ENCODE measurements at places on chromosomes 6 and 20. TPM values are rescaled to one million over a fixed set of nuclear protein-coding genes. Genes with fewer than 3 reads are reported as not detected.

GRCh38 chr6:21024616-21025015, 490.4 kb downstream of the CDKAL1 start:
- no peak for DNase-seq

- DNase-seq = no peak
These were observed 669.5 kb downstream of the MAFB start for GRCh38 chr20:40019510-40019909.

GRCh38 chr6:156786652-156787051, 9.5 kb downstream of the ARID1B start:
- DNase-seq = no peak

- DNase-seq = no peak
These were observed 112.6 kb downstream of the GPR63 start for GRCh38 chr6:96724641-96725040.

DNA sequence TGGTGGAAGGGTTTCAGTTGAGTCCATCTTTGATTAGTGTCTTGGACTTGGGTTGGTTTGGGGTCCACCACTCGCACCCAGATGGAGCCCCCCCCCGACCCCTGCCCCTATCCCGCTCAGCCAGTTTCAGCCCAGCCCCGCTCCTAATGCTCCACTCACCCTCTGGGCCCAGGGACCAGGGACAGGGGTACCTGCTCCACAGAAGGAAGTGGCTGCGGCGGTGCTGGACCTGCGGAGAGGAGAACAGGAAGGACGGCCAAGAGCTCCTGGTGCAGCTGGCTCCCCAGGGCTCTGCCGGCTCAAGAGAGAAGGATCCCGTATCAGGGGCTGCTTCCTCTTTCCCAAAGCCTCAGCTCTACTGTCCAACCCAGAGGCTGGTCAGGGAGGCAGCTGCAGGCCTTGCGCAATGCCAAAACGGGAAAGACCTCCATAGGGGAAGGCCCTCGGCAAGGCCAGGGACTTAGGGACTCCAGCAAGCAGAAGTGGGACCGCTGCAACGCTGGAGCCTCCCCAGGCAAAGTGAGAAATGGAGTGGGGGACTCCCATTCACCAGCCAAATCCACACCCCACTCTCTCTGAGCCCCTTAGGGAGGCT, at the start of gene SIGLEC1:
Gene SIGLEC1, minus strand, starts transcription at position 322 of the 595 bp plus-strand sequence. CDS start 5,472 bp downstream, outside the sequence.
- no peak for DNase-seq

DNA sequence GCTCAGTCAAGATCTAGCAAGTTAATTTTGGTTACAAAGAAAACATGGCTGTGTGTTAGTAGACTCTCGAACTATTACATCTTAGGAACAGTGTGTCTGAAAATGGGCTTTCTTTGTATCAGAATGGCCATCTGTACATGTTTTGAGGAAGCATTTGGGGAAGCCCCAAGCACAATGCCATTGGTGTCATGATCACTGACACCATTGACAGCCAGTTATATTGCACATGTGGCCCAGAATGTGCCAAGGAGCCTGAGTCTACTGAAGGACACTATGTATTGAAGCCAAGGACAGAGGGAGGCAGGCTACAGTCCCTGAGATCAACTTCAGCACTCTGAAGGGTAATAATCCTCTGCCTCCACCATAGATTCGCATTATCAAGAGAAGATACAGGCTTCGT, 12.6 kb upstream of the FAM50B start:
- DNase-seq = no peak

DNA sequence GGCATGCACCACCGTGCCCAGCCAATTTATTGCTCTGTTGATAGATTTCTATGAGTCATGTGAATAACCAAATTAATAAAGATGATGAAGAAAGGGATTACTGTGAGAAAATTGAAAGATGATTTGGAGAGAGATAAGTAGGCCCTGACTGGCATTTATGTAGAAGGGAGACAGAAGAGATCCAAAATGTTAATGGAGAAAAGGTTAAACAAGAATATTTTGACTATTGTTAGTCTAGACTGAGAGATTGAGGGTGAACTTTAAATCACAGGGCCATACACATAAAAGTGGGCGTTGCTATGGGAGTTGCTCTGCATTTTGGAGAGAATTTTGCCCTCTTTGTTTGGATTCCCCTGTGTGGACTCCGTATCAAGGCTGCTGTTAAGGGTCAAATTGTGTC, 68.9 kb upstream of the SCAF8 start:
- no peak for DNase-seq

DNA sequence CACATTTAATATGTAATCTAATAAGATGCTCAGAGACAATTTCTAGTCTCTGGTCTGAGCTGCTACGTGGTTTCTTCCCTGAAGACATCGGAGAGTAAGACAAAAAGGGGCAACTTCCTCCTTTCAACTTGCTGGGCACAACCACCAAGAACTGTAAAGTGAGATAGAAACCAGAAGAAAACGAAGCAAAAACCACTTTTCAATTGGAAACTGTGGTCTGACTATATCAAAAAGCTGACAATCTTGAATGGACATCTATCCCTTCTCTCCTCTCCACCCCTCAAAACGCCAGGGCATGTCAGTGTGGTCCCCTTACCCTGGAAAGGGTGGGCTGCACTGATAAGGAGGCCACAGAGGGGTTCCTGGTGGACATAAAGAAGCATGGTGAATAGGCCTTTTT, 269.1 kb downstream of the CD83 start:
- DNase-seq = no peak

DNA sequence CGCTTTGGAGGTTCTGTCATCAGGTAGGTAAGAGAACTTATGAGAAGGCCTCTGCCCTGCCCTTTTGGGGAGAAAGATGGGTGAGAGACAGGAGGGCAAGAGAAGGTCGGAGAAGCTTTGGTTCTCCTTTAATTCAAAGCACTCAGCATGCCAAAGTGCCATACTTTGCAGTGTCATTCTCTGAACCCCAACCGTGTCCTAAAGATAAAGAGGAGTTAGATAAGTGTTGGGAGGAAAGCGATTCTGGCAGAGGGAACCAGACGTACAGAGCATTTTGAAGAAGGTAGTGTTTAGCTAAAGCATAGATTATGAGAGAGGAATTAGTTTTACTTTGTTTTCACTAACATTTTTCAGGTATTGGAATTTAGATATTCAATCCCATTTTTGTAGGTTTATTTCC, 40.3 kb downstream of the NKAIN2 start:
- no peak for DNase-seq

GRCh38 chr6:149855040-149855654, 9.0 kb downstream of the LRP11 start:
- DNase-seq = no peak

GRCh38 chr6:163572612-163573011, 158.1 kb downstream of the QKI start:
- DNase-seq = no peak

- DNase-seq = no peak
These were observed 30.0 kb upstream of the ARHGAP18 start for GRCh38 chr6:129740013-129740412.

DNA sequence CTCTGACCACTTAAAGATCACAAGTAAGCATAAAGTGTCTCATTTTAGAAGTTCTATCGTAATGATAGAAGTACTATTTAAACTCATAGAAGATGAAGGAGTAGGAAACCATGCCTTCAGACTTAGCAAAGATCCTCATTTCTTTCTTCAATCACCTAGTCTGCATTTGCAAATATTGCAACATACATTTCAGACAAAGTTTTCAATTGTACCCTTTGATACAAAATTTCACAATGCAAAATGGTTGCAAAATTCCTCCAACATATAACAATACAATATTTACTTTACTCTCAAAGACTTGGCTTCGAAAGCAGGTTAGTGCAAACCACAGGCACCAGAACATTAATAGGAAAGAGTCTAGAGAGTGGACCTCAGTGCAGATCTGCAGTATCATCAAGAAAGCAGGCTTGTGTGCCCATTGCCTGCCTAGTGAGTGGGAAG, 16.1 kb upstream of the ROS1 start:
- DNase-seq = no peak

DNA sequence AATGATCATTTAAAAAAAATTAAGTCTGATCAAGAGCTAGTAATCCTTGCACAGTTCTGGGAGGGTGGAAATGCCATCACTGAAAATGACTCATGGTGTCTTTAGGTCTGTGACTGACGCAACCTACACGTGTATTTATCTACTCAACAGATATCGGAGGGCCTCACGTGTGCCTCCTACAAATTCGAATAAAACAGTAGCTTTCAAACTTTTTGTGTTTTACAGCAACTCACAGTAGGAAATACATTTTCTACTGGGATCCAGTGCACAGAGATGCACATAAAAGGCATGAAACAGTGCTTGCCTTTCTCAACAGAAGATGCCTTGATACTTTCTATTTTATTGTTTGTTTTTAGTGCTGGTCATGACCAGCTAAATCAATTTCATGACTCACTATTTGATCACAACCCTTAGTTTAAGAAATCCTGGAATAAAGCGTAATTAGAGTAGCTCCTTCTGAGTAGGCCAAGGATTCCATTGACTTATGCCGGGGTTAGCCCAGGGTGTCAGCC, 210.0 kb upstream of the SNX9 start:
- DNase-seq = no peak

GRCh38 chr20:10629946-10630650, 43.7 kb downstream of the JAG1 start:
- DNase-seq = no peak

- DNase-seq = no peak
These were observed 107.3 kb downstream of the IRF4 start for GRCh38 chr6:498795-499231.

- no peak for DNase-seq
These were observed 3.0 kb downstream of the DEFB115 start for GRCh38 chr20:31260326-31260932.

GRCh38 chr20:16491294-16491905, 81.8 kb downstream of the KIF16B start:
- no peak for DNase-seq

GRCh38 chr6:40520678-40521077, 66.5 kb downstream of the LRFN2 start:
- no peak for DNase-seq

DNA sequence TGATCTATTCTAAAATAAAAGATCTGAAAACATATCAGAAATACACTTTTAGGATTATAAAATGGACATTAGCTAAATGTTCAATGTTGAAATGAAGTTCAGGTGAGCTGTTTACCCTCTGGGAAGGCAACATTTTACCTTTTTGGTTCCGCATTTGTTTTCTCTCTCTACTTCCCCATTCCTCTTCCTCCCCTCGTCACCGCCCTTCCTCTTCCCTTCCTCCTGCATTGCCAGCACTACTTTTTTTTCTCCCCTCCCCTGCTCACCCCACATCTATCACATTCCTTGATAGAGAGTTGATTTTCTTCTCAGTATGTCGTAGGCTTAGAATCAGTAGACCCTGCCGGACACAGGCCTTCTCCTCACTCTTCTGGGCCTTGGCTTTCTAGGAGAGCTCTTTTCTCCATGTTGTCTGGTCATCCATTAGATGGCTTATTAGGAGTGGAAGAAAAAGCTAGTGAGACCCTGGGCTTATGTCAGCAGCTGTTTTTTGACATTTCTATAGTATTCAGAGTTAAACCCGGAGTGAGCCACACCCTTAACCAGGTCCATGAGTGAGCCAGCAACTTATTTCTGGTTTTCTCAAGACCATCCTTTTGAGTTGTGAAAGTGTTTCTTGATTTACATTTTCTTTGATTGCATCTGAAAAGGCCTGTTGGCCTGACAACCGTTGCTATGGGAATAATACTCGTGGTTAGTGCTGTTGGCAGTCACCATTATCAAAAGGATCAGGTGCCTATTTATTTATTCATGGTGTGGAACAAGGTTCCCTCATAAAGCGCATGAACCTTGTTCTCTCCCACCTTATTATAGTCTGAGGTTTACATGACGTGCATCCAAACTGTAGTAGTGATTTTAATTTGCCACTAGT, 90.9 kb downstream of the DTD1 start:
- no peak for DNase-seq

PLCB1 gene
- 0.29 TPM for total RNA-seq

KIF25 gene
- total RNA-seq = not detected

STK4 gene
- total RNA-seq = 219 TPM

GPX5 gene
- total RNA-seq = not detected

PPP1R16B gene
- 99.3 TPM for total RNA-seq

ZDHHC14 gene
- total RNA-seq = 20.5 TPM

VIP gene
- total RNA-seq = not detected

SYCP2 gene
- total RNA-seq = 2.1 TPM

GGTLC1 gene
- not detected for total RNA-seq

EFCAB8 gene
- total RNA-seq = 0.71 TPM

LST1 gene
- total RNA-seq = 8.4 TPM
